Stimulated activated CD4-positive, alpha-beta T cell treated with anti-CD3 and anti-CD28 coated beads, Interleukin-2, amount 100 ng/mL, for 24 hours (primary cell): ENCODE measurements at places on chromosomes 6 and 20.

DNA sequence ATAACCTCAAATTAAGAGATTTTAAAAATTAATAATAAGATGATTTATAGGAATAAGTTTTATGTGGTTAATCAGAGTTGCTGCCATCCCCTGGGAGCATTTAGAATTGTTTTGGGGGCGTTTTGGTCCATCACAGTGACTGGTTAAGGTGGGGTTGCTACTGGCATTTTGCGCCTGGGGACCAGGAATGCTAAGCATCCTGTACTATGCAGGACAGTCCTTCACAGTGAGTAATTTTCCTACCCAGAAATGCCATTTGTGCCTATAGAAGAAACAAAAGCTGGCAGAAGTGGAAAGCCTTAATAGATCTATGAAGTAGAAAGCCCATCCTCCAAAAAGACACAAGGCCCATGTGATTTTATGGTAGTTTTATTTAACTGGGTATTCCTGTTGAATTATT, 118.0 kb downstream of the ANKS1A start:
- no peak for DNase-seq

GRCh38 chr6:168655462-168656152, 214.6 kb downstream of the SMOC2 start:
- no peak for DNase-seq

- peak; percentile 32 for DNase-seq
Measured at GRCh38 chr20:62141397-62142251, 1.6 kb downstream of the PSMA7 start.

DNA sequence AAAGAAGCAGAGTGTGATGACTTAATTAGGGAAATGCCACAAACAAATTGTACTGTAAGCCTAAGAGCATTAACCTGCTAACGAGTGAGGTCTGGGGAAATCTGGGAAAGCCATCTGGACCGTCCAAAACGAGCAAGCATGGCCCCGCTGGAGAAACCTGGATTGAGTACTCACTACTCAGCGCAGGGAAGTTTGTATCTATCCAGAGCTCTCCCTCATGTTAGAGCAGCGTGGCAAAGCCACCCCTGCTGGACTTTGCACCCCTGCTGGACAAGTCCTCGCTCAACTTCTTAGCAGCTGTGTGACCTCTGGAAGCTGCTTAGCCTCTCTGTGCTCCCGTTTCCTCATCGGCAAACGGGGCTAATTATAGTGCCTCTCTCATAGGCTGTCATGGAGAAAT, 37.3 kb downstream of the PSMG4 start:
- no peak for DNase-seq

DNA sequence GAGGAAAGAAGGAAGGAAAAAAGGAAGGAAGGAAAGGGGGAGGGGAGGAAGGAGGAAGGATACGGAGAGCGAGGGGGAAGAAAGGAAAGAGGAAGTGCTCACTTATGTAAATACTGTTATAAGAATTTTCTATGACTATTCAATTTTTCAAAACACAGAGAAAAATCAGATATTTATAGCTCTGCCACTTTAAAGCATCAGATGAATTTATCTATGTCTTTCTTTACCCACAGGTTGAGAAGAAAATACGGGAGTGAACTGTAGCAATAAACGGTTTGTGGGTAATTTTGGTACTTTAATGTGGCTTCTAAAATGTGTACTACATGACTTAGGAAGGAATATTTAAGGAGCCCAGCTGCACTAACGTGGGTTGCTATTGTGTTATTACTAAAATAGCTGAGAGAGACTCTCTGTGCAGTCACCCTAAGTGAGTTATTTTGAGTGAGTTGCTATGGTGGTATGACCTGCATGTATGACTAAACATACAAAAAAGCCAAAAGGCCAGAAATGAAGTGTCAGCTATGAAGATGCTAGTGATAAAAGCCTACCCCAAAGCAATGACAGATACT, 225.5 kb downstream of the SOD2 start:
- no peak for DNase-seq

DNA sequence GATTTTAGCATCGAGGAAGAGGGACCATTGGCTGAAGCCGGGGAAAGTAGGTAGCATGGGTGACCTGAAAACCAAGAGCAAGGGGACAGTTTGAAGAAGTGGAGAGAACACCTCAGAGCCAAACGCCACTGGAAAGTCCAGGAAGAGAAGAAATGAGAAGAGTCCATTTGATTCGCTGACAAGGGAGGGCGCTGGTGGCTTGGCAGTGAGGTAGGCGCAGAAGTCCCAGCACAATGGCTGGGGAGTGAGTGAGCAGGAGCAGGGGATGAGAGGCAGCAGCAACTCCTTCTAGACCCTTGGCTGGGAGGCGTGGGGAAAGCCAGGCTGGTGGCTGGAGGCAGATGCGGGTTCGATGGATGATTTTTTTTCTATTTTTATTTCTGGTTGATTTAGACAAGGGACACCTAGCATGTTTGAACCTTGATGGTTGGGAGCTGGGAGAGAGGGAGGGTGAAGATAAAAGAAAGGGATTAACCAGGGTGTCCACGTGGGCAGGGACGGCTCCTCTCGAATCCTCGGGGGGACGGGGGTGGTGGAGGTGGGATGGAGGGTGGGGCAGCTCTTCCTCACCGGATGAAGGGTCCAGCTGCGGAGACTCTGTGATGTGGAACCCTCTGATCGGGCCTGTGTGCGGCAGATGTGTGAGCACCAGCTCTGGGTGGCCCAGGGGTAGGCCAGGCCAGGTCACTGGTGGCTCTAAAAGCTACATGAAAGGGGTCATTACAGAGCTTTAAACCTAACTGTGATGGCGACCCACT, 164.2 kb downstream of the NFATC2 start:
- DNase-seq, result peak; percentile 29

- DNase-seq, result no peak
Measured at GRCh38 chr6:108946695-108947094, 98.5 kb downstream of the ARMC2 start.
